ENCODE measurements at places on chromosomes 11 and 22.

- DNase-seq = no peak
Observed at GRCh38 chr22:24822471-24822870, 16.5 kb downstream of the SGSM1 start.

DNA sequence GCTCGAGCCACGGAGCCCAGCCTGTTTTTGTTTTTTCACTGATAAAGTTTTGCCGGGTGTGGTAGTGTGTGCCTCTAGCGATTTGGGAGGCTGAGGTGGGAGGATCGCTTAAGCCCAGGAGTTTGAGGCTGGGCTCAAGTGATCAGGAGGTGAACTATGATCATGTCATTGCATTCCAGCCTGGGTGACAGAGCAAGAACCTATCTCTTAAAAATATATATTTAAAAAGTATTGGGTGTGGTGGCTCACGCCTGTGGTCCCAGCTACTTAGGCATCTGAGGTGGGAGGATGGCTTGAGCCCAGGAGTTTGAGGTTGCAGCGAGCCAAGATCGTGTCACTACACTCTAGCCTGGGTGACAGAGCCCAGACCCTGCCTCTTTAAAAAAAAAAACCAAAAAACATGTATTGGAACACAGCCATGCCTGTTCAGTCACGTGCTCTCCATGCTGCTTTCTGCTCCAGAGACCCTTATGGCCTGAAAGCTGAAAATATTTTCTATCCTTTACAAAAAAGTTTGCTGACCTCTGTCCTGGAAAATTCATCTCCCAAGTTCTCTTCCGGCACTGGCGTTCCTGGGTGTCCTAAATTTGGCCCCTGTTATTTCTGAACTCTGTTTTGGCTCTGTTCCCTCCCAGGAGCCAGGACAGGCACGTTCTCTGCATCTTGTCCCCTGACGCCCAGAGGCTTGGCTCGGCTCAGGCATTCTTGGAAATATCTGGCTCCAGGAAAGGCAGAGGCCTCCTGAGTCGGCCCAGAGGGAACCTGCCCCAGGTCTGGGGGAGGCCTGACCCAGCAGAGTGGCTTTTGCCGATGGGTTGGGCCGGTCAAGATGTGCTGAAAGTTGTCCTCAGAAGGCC, 61.3 kb upstream of the PPP6R3 start:
- no peak for DNase-seq

DNA sequence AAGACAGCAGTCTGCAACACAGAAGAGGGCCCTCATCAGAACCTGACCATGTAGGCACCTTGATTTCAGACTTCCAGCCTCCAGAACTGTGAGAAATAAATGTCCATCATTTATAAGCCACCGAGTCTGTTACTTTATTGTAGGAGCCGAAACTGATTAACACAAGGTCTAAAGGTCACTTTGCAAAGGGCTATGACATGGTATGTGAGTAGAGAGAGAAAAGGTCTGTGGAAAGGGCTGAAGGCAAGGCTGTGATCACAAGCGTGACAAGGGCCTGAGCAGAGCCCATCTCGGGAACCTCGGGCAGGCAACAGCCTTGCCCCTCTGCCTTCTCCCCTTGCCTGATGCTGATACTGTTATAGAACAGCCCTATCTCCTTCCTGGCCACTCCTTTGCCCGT, 73.4 kb upstream of the TEAD1 start:
- DNase-seq = no peak

DNA sequence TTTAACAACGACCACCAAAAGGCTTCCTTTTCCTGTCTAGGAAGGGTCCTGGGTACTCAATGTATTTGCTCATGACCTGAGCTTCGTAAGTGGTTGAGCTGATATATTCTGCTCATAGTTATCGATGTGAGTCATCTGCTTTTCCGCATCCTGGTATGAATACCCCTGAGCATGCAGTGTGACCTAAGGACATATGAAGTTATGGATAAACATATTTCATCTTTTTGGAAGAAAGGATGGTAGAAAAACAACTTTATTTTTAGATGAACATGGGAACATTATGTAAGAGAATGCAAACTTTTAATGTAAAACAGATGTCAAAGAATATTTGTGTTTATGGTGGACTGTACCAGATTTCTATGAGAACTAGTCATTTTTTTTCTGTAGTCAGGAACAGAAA, 28.4 kb downstream of the TRPC6 start:
- DNase-seq = no peak

Data from amniotic stem cell (primary cell).